ENCODE measurements at places on chromosomes 6 and 20. TPM values are rescaled to one million over a fixed set of nuclear protein-coding genes. Genes with fewer than 3 reads are reported as not detected.

Gene TULP4
- total RNA-seq: 82.3 TPM

Gene IPCEF1
- 1.6 TPM for total RNA-seq

Gene METTL24
- total RNA-seq: not detected

Gene MAP7
- total RNA-seq: 0.15 TPM

Gene FERMT1
- 2.0 TPM for total RNA-seq

Gene CBLN4
- total RNA-seq: not detected

Gene TRIM31
- not detected for total RNA-seq

Gene C6orf141
- 16.6 TPM for total RNA-seq

Gene CCN5
- total RNA-seq: not detected

Gene TMEM244
- total RNA-seq: not detected

Gene PTPN1
- 84.9 TPM for total RNA-seq

Gene PCNA
- total RNA-seq: 800 TPM

Gene SRMS
- total RNA-seq: not detected

Gene SAPCD1
- 1.7 TPM for total RNA-seq

Gene GPR31
- total RNA-seq: not detected

Gene TP53TG5
- not detected for total RNA-seq

Gene ALDH5A1
- total RNA-seq: 1.8 TPM

Gene CLPSL2
- not detected for total RNA-seq

Measured in M059J (cell line).